Liver (tissue), 10 donors: ENCODE measurements at places on chromosomes 13 and 19. TPM values are rescaled to one million over a fixed set of nuclear protein-coding genes. Genes with fewer than 3 reads are reported as not detected.
A peak's percentile ranks its signal among the peaks of the same experiment; 100 is the strongest.

DNA sequence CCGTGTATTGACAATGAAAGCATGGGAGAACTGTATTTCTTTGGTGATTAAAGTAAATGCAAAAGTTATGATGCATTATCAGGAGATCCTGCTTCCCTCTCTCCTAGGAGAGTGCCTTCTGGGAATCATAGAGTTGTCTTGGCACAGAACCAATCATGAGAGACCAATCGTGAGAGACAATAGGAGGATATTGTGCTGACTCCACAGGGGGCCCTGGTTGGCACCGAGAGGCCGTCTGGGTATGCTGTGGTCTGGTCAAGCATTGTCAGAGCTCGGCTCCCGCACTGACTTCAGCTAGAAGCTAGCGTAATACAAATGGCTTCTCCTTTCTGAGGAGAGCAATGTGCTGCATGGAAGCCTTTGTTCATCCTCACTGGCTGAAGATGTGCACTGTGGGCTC is 131.5 kb upstream of the GJB6 start:
- no peak for DNase-seq

- no peak for DNase-seq
Observed at GRCh38 chr19:948842-949496, 23.1 kb downstream of the ARID3A start.

- no peak for DNase-seq
Observed at GRCh38 chr19:42176990-42177685, 40.3 kb downstream of the DEDD2 start.

GRCh38 chr19:34084396-34085145 is 87.7 kb upstream of the LSM14A start:
- no peak for DNase-seq

DNA sequence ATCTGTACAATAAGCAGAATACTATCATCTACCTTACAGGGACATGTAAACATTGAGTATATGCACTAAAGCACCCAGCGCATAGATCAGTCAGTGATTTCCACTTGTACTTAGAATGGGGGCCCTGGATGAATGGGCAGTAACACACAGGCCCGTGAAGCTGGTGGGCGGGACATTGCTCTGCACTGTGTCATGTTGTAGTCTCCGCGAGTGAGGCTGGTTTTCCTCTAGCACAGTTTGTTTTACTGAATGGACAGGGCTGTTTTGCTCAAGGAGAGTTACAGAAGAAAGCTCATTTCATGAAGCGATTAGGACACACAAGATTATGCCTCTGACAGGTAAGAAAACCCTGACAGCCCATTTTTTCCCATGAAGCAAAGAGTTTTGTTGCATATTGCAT is 86.4 kb upstream of the SOX21 start:
- DNase-seq = no peak

DNA sequence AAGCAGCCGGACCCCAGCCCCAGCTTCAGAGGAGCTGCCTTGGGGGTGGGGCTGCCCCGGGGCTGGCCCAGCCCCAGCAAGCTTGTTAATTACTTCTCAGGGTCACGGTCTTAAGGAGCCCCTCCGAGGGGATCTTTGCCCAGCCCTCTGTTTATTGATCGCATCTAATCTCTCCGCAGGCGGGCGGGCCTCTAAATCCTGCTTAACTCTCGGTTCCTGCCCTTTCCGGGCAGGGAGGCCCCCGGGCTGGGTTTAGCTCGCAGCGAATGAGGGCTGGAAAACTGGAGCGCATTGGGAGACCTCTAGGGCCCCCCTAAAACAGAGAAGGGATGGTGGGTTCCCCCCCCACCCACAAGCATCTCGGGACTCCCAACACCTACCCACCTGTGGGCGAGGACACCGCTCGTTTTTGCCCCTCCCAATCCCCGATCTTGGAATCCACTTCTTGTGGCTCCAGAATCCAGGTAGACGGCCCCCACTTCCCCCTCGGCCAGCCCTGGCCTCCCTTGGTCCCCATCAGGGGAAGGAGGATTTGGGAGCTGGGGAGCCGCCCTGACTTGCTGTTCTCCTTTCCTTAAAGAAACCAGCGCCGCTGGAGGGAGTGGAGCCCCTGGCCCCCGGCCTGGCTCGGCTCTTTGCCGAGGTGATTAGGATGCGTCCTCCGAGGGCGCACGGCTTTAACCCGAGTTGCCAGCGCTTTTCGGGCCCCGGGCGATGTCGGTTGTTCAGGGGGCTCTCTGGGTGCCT is 59.5 kb upstream of the ADGRL1 start:
- no peak for DNase-seq

The ZSWIM9 gene
- 2.5 TPM for total RNA-seq

DNA sequence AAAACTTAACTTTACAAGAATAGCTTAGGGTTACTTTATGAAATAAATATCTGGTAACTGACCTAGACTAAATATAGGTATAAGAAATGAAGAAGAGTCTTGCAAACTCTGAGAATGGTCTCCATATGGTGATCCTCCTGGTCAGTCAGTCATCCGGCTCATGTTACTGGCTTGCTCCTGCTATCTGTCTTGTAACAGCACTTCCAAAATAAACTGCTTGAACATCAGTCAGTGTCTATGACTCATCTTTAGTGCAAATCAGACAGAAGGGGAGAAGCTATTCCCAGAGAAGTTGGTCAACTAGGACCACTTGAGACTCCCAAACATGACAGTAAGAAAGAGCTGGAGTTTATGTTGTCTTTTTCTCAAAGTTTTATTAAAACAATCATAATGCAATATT is 1550.9 kb downstream of the PCDH9 start:
- no peak for DNase-seq

The ZNF132 gene
- total RNA-seq = 2.0 TPM

The TSC22D1 gene
- 30.7 TPM for total RNA-seq

DNA sequence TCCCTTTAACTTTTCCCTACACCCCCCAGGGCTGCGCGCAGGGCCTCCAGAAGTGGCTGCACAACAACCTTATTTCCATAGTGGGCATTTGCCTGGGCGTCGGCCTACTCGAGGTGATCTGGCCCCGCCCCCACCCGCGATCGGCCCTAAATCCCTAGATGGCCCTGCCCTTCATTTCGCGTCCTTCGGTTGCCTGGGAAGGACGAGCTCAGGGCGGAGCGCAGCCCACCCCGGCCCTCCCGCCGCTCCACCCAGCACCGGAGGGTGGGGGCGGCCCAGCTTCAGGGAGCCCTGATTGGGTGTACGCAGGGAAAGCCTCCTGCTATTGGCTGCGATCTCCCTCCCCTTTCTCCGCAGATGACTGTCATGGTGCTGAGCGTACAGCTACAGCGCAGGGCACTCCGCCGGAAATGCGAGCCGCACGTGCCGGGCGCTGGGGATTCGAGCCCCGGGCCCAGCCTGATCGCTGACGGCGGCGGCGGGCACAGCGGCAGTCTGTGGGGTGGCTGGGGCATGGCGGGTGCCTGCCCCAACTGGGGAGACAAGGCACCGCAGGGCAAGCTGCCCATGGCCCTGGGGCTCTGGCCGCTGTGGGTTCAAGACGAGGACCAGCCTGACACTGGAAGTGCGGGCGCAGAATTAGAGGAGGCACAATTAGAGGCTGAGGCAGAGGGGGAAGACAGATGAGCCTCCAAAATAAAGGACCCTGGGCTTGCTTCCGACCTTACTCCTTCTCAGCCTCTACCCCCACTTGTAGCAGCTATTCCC is 4.3 kb downstream of the CD37 start:
- DNase-seq = peak; percentile 66

The LDLR gene
- 141 TPM for total RNA-seq

The APC2 gene
- total RNA-seq = under 0.01 TPM

DNA sequence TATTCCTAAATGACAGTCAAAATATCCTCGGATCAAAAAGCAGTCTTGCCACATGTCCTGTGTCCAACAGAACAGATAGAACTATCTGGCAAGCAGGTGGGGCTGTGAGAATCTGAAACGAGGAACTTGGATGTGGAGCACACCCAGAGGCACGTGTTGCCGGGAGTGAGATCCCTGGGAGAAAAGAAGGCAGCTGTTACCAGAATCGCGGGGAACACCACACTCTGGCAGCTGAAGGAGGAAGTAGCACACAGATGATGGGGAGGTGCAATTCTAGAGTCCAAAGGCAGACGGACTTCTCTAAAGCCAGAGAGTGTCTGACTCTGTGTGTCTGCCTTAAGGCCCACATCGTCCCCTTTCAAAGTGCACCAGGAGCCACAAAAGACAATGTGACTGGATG is 22.3 kb downstream of the SLC7A1 start:
- DNase-seq = no peak

- no peak for DNase-seq
Observed at GRCh38 chr19:29523568-29523967, 2.2 kb upstream of the VSTM2B start.

GRCh38 chr13:46644816-46645215 is 91.8 kb downstream of the LRCH1 start:
- no peak for DNase-seq

- DNase-seq = peak; percentile 92
Observed at GRCh38 chr19:1507763-1508506, 4.9 kb downstream of the ADAMTSL5 start.

GRCh38 chr13:32840989-32841713 is 175.1 kb upstream of the KL start:
- no peak for DNase-seq

DNA sequence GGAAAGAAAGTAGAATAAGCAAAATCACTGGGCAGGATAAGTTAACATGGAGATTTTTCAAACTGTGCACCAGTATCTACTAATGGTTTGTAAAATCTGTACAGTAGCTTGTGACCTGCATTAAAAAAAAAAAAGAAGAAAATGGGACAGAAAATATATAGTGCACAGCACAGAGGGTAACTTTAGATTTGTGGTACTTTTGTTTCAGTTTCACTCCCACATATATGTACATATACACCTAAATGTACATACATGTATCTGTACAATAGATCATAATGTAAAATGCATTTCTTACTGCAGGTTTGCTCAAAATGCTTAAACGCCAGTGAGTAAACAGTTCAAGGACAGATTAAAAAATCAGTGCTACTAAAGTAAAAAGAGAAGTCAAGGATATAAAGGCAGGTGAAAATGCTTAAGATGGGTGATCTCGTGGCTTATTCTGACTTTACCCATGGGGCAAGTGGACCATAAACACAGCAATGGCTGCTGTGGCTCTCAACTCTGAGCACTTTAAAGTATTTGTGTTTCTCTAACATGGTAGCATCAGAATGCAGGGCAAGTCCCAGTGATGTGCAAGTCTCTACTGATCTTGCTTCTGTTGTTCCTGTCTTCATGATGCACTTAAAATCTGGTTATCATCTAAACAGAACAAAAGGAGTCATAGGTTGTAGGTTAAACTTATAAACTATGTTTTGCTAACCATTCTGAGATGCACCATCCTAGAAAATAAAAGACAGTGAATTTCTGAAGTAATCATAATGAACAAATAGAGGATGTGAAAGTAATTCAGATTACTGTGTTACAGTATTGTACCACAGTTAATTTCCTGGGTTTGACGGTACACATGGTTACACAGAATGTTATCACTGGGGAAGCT is 112.3 kb downstream of the MIPEP start:
- no peak for DNase-seq

DNA sequence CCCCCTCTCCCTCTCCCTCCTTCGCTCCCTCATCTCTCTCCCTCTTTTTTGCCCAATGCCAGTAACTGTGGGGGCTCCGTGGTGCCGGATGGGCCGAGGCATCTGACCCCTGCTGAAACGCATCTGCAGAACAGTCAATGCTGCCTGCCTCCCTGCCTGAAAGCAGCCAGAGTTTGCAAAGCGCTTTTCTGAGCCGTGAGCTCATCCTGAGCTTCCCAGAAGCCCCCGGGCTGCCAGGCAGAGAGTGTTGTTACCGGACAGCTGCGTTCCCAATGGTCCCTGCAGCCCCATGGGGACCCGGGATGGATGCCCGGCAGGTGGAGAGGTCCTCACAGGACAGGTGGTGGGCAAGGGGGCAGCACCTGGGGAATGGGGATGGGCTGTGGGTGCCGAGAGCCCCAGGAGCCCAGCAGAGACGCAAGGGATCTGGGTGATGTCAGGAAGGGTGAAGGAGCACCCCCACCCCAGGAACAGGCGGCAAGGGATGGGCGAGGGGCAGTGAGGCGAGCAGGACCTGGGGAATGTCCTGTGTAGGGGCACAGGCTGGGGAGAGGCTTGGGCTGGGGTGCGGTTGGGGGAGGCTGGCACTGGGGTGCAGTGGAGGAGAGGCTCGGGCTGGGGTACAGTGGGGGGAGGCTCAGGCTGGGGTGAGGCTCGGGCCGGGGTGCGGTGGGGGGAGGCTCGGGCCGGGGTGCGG is 33.0 kb downstream of the GPX4 start:
- no peak for DNase-seq

GRCh38 chr13:32545083-32545482 is 6.5 kb upstream of the N4BP2L2 start:
- no peak for DNase-seq

DNA sequence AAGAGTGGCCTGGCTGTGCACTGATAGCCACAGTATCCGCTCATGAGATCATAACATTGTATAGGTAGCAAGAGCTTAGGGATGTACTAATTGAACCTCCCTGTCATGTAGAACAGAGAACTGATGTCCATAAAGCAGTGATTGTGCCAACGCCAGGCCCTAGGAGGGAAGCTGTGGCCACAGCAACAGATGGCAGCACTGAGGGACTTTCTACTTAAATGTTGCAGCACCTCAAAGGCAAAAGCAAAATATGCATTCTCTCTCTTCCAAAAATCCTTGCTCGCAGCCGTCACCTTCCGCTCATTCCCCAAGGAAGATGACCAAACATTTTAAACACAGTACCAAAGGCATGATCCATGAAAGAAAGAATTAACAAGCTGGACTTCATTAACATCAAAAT is 32.3 kb downstream of the COL4A1 start:
- no peak for DNase-seq

The ZNF345 gene
- 4.7 TPM for total RNA-seq

DNA sequence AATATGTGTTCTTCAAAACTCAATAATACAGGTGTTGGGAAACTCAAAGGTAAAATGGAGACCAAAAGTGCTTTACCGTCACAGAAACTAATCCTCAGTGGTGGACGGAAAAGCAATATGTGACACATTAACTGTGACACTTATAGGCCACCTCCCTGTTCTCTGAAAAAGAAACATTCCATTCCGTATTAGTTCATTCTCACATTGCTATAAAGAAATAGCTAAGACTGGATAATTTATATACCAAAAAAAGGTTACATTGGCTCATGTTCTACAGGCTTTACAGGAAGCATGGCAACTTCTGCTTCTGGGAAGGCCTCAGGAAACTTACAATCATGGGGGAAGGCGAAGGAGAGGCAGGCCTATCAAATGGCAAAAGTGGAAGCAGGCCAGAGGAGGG is 435.3 kb upstream of the HTR2A start:
- no peak for DNase-seq

DNA sequence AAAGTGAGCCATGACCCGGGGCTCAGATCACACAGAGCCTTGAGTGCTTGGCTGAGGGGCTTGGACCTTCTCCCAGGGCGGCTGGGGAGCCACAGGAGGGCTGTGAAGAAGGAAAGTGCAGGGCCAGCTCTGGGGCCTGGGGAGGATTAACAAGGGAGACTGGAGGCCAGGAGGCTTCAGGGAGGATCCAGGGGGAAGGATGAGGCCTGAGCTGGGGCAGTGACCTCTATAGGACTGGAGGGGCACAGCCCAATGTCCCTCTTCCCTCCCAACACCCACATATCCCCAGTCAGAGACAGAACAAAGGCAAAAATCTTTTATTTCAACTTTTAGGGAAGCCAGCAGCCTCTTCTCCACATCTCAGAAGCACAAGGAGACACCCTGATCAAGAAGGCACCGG is 4.7 kb upstream of the SLC17A7 start:
- DNase-seq = no peak
